ENCODE measurements at places on chromosomes 1 and 21.

DNA sequence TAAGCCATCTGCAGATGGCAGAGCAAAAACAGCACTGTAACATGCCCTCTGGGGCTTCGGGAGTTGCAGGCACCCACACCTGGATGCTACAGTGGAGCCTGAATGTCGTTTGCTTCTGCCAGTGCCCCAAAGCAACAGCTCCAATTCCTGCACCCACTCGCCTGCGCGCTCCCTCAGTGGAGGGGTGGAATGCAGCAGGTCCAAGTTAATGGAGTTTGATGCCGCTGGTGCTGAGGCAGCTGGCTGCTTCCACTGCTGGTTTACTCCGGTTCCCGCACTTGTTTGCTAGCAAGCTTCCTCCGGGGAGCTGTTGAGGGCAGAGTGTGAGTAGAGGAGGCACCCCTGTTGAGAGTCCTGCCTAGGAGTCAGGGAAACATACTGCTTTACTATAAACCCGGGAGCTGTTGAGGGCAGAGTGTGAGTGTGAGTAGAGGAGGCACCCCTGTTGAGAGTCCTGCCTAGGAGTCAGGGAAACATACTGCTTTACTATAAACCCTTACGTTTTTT, 584.0 kb upstream of the TMPRSS15 start:
- no peak for DNase-seq

DNA sequence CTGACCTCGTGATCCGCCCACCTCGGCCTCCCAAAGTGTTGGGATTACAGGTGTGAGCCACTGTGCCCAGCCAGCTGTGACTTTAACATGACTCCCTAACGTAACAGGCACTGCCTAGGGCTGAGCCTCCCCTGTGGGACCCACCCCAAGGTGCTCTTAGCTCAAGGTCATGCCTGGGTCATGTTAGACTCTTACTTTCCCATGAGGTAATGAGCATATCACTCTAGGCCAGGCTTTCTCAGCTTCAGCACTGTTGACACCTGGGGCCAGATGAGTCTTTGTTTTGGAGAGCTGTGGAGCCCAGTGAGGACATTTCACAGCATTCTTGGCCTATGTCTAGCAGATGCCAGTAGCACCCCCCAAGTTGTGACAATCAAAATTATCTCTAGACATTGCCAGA, 4.5 kb downstream of the NECAP2 start:
- no peak for DNase-seq

DNA sequence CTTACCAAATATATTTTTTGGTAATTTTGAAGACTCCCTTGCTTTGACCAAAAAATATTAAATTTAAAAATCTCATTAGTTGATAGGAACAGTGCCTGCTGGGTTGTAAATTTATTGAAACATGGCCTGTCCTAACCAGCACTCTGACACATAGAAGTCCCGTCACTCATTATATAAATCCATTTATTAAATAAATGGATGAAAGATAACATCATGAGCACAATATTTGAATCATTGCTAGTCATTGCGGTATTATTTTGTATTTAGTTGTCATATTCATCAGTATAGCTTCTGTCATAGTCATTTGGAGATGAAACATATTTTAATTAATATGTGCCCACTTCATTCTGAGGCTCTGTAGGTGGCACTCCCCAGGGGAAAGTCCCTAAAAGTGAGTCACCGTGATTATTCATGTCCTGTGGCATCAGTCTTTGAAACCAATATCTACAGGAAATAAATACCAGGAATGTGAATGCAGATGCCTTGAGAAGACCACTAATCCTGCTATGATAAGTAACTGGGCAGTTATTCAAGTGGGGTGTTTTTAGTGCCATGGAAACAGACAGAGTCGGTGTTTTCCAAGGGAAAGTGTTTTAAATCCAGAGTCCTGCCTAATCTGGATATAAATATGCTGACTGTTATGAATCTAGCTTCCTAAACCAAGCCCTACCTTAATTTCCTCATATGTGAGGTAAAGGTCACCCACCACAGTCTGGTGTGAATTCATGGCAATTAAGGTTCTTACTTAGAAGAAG, 302.0 kb downstream of the DUSP10 start:
- no peak for DNase-seq

DNA sequence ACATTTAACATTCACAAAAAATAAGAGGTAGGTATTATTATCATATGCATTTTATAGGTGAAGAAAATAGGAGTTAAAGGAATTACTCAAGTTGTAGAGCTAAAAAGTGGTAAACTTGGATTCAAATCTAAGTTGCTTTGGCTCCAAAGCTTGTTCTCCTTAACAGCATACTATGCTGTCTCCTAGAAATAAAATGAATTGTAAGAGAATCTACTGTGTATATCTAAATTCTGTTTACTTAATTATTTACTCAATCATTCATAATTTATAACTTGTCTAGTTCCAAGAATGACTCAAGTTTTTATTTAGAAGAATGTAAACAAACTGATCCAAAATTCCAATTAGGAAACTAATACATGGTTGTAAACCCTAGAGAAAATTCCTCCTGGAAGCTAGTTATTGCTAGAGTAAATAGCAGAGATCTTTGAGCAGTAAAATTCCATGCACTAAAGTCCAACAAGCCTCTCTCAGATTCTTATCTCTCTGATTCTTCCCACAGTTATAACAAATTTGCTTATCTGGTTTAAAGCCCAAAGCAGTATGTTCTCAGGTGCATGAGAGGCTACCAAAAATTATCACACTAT, 132.5 kb upstream of the DPT start:
- DNase-seq, result no peak

- no peak for DNase-seq
These were observed 323.0 kb upstream of the PLD5 start for GRCh38 chr1:242847390-242847993.

DNA sequence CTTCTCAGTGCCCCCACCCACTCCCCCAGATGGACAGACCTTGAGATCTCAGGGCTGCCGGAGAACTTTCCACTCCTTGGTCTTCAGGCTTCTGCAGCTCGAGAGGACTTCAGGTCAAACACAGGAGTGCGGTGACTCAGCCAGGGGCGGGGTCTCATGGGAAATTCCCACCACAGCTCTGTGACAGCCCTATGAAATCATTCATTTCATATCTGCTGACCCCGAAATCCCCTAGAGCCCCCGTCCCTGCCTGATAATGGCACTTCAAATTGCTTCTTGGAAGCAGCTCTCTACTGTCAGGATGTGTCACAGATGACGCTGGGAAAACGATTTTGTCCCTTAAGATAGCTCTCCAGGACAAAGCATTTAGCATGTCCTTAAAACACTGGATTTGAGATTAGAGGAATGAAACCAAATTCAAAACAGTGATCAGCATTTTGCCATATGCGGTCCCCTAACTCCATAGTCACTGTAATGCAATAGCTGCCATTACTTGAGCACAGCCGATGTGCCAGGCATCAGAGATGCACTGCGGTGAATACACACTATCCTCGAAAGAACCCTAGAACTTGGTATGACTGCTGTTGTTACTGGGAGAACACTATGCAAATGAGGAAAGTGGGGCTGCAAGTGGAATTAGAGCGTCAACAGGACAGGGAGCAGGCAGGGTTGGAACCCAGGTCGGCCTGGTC, at the start of gene TNFRSF9:
Gene TNFRSF9, minus strand, starts transcription at position 95 of the 692 bp plus-strand sequence. CDS start 845 bp downstream, outside the sequence.
- peak; percentile 44 for DNase-seq

GRCh38 chr1:29270929-29271521, 34.7 kb downstream of the PTPRU start:
- DNase-seq, result no peak

- no peak for DNase-seq
These were observed 228.5 kb downstream of the CACNA1E start for GRCh38 chr1:181711820-181712219.

- no peak for DNase-seq
These were observed 650.9 kb upstream of the ADGRL2 start for GRCh38 chr1:81149649-81150325.

GRCh38 chr1:229141689-229142377, 129.1 kb upstream of the RAB4A start:
- no peak for DNase-seq

DNA sequence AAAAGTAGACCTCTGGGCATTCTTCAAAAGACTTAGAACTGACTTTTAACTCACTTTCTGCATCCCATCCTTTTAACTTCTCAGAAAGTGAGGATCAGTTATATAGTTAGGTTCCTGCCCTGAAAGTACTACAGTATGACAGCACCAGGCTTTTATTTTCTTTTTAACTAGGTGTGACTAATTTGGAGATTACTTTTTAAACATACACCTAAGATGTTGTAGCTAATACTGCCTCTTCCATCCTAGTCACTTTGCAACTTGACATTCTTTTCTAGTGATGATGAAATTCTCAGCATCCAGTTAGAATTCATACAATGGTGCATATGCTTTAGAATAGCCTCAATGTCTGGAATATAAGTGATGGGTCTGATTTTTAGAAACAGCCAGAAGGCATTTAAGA, 24.6 kb downstream of the RUNX1 start:
- no peak for DNase-seq

- no peak for DNase-seq
These were observed 21.7 kb upstream of the KCND3 start for GRCh38 chr1:112011202-112011601.

- DNase-seq, result no peak
These were observed 317.2 kb upstream of the NFIA start for GRCh38 chr1:60765204-60765603.

DNA sequence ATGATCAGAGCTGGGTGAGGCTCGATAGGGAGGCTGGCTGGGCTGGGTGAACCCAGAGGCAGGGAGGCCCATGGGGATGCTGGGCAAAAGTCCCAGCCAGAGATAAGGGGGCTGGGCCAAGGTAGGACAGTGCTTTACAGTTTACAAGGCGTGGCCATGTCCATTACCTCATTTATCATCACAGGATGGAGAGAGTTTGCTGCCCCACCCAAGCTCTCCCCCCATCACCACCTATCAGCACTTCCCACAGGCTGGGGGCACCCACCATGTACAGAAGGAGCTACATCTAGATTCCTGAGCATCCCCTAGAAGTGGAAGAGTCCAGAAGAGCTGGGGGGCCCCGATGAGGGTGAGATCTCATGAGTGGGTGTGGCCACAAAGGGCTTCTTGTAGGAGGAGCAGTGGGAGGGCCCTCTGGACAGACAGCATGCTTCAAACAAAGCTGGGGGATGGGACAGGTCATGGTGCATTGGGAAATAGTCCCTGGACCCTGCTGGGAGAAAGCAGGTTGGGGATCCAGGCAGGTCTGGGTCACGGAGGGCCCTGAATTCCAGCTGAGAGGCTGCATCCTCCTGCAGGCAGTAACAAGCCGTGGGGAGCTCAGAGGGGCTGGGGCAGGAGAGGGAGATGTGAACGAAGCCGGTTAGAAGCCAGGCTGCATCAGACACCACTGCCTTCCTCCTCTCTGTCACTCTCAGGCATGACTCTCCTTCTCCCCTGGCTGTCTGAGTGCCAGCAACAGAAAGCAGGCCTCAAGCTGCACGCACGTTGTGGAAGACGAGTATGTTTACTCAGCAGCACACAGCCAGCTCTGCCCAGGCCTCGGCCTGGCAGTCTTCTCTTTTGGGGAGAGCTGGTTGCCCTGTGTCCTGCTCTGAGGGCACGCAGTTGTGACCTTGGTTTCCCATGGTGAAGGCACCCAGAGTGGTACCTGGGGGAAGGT, 202.3 kb downstream of the HIVEP3 start:
- no peak for DNase-seq

GRCh38 chr1:195663549-195664280, 944.5 kb downstream of the KCNT2 start:
- no peak for DNase-seq

DNA sequence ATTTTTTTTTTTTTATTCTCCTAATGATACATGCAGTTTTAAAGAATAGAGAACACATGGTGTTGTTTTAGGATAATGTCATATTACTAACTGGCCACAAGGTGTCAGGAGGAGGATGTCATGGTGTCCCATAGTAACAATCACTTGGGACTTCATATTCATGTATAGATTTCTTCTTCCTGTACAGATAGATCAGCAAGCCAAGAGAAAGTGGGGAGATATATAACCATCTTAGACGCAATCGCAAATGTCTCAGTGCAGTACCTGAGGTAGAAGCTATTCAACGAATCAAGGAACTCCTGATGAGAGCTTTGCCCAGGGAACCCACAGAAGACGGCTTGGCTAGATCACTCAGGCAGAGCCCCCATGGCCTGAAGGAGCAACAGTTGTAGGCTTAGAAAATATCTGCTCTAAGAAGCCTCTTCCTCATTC, 12.3 kb downstream of the OR2T11 start:
- DNase-seq, result no peak

- DNase-seq, result no peak
These were observed 27.9 kb downstream of the CHD5 start for GRCh38 chr1:6152181-6152580.

DNA sequence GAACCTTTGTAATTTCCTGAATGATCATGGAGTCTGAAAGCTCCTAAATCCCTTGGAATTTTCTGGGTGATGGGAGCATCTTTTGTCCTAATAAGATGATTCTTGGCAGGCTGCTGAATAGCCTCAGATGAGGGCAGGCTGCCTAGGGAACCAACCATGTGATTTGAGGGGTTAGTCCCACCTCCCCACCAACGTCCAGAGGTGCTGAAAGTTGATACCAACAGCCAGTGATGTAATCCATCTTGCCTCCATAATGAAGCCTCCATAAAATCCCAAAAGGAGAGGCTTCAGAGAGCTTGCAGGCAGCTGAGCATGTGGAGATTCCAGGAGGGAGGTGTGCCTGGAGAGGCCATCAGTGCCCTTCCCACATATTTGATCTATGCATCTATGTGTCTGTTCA, 43.7 kb downstream of the GTF2B start:
- DNase-seq, result no peak

DNA sequence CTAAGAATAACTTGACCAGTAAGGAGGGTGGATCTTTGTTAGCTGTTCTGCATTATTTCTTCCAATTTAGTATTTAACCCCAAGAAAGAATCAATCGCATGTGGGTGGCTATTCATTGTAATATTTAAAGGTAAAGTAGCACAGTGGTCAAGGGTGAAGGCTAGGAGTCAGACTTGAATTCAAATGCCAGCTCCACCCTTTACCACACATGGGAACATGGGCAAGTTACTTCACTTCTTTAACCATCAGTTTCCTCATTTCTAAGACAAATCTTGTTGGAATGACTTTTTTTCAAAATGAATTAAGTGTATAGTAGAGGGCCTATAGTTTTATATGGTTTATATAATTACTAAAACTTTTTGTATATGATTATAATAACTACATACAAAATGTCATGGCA, 71.3 kb upstream of the S1PR1 start:
- DNase-seq, result no peak

DNA sequence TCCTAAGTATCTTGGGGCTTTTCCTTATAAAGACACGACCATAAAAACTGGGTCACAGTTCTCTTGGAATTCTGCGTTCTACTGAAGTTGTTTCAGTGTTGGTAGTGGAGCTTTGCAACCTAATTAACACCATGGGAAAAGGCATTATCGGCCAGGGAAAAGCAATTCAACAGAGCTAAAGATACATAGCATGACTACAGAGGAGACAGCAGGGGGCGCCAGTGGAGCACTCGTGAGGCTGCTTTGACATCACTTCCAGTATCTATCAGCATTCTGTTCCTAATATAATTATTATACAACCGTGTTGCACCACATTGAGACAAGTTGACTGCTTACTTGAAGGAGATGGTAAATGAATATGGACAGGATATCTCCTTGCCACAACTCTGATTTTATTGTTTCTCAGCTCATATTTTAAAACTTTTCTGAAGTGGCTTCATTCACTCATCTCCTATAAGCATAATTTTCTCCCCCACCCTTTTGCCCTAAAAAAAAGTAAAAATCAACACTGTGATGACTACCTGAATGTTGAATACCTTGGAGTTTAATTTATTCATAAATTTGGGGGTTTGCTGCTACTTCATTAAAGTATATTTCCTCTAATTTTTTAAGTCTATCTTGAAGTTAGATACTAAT, 39.4 kb downstream of the ZP4 start:
- DNase-seq, result no peak
